ENCODE measurements at places on chromosomes 7 and 10.

DNA sequence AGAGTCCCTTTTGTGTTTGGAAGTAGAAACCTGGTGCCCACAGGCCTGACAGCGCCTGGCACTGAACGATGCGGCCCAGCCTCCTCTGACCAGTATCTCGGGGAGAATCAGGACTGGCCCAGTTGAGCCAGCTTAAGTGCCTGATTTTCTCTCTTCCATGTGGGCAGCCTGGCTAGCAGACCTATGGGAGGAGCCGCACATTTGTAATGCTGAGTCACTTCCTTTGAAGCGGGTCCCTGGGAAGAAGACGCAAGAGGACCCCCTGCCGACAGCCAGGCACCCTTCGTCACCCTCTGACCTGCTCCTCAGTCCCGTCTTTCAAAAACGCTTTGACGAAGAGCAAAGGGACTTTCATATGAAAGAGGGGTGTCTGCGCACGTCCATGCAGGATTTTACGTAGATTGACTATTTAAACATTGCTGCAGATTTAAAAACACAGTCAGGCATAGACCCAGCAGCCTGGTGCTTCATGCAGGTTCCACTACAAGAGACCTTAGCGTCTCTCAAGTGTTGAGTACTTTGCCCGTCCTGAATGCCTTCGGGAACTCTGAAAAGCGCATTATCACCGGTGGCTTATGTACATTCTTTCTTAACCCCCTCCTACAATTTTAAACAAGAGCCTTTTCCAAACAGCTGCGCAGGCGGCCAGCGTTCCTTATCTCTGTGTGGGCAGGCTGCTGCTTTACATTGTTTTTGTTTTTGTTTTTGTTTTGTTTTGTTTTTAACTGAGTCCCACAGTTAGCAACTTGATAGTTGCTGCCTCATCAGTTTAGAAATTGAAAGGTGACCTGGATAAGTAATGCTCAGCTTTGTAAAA is 36.5 kb upstream of the AP5Z1 start:
- no peak for DNase-seq

- no peak for DNase-seq
Observed at GRCh38 chr10:124126983-124127385, 33.6 kb upstream of the CHST15 start.

- DNase-seq: no peak
Observed at GRCh38 chr10:132738454-132739224, 47.3 kb downstream of the NKX6-2 start.

DNA sequence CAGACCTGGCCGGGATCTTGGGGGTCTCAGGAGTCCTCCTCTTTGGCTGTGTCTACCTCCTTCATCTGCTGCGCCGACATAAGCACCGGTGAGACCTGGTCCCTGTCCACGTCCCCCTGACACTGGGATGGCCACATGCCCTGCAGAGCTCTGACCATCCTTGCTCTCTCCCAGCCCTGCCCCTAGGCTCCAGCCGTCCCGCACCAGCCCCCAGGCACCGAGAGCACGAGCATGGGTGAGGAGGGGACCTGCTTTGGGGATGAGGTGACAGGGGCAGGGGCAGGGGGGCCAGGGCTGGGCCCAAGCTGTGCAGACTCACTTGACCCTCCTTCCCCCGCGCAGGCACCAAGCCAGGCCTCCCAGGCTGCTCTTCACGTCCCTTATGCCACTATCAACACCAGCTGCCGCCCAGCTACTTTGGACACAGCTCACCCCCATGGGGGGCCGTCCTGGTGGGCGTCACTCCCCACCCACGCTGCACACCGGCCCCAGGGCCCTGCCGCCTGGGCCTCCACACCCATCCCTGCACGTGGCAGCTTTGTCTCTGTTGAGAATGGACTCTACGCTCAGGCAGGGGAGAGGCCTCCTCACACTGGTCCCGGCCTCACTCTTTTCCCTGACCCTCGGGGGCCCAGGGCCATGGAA is 959 bp downstream of the PVRIG start:
- DNase-seq: no peak

DNA sequence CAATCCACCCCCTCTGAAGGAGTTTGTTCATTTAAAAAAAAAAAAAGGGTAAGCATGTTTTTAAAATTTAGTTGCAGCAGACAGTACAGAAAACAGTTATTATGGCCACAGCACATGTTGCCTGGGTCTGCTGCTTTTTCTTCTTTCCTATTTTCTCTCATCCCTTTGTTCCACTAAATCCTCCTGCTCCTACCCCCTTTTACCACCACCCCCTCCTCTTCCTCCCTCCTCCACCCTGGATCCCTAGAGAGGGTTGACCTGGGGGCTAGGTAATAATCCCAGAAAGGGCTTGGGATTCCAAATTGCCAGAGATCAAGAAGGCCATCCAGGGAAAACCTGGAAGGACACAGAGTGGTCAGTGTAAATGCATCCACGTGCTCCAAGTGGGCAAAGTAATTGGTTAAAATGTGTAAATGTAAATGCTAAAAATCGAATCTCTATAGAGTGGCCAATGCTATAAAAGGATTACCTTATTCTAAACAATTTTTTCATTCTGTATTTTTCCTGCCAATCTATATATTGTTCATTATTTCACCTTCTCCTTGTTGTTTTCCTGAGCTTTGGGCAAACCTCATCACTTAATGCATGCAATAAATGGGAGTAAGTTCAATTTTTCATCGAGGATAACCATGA is 89.0 kb upstream of the PIK3CG start:
- DNase-seq: no peak

- no peak for DNase-seq
Observed at GRCh38 chr7:47087866-47088265, 494.0 kb downstream of the TNS3 start.

DNA sequence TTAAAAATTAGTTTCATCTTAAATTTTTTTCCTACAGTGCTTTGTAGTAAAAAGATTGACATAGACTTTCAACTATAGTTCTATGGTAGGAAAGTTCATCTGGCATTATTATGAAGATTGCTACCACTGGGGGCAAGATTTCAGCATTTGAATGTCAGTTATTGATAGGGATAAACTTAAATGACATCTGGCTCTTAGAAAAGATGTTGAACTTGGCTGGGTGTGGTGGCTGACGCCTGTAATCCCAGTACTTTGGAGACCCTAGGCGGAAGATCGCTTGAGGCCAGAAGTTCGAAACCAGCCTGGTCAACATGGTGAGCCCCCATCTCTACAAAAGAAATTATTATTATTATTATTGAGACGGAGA is 1.4 kb upstream of the TRA2A start:
- no peak for DNase-seq

GRCh38 chr7:53110425-53110824 is 75.0 kb downstream of the POM121L12 start:
- no peak for DNase-seq

DNA sequence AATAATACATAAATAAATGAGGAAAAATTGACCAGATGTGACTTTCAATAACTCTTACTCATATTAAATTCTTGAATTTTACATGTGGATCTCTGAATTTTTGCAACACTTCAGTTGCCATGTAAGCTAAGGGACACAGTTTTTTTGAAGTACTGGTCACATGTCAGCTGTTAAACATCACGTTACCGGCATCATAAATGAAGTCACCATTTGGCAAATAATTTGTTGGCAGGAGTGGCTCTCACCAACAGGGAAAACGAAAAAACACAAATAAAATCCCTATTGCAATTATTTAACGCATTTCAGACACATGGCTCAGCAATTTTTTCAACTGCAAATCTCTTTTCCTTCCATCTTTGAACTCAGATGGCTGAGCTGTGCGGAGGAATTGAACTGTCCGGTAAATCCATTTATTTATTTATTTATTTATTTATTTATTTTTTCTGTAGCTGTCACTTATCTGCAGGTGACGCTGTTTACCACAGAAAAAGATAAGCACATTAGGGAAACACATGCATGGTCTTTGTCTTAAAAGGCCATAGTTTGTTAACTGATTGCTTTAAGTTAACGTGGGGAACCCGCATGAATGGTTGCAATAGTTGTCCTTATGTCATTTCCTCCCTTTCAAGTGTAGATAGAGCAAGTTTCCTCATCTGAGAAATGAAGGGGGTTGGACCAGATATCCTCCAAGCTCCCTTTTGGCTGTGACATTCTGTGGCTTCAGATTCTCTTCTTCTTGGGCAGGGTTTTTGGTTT is 64.7 kb upstream of the JAZF1 start:
- DNase-seq: no peak

DNA sequence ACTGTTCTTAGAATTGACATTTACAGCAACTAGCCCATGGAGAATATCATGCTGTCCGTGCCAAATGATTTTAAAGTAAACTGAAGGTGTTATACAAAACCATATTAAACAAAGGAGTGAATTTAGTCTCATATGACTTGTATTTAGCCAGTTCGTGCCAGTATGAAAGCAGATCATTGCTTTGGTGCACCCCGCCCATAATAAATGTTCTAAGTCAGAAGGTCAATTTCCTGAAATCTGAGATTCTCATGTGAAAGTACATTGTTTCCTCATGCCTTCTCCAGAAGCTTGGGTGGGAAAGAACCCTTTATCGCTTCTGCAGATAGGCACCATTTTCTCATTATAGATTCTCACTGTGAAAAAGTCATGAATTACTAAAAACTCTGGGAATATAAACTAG is 106.4 kb downstream of the CAMK1D start:
- no peak for DNase-seq

- DNase-seq: no peak
Observed at GRCh38 chr7:80481196-80481884, 30.5 kb downstream of the GNAT3 start.

DNA sequence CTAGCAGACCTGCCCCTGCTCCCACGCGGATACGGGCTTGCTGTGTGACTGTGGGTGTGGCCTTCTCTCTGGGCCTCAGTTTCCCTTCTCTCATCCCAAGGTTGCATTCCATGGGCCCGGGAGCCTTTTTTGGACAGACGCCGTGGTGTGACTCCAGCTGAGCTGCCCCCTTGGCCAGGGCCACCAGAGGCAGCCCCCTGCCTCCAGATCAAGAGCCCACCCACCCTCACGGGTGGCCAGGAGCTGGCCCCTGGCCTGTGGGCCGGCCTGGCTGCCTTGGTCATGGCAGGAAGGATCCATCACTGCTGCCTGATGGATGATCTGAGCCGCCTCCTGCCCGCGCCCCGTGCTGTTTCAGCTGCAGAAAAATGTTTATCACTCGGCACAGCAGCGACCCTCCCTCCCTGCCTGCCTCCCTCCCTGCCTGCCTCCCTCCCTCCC is 27.8 kb upstream of the ELFN1 start:
- DNase-seq: no peak

GRCh38 chr10:132393695-132394181 is 3.3 kb upstream of the PWWP2B start:
- DNase-seq: no peak

GRCh38 chr7:39468261-39468660 is 97.9 kb upstream of the YAE1 start:
- no peak for DNase-seq

DNA sequence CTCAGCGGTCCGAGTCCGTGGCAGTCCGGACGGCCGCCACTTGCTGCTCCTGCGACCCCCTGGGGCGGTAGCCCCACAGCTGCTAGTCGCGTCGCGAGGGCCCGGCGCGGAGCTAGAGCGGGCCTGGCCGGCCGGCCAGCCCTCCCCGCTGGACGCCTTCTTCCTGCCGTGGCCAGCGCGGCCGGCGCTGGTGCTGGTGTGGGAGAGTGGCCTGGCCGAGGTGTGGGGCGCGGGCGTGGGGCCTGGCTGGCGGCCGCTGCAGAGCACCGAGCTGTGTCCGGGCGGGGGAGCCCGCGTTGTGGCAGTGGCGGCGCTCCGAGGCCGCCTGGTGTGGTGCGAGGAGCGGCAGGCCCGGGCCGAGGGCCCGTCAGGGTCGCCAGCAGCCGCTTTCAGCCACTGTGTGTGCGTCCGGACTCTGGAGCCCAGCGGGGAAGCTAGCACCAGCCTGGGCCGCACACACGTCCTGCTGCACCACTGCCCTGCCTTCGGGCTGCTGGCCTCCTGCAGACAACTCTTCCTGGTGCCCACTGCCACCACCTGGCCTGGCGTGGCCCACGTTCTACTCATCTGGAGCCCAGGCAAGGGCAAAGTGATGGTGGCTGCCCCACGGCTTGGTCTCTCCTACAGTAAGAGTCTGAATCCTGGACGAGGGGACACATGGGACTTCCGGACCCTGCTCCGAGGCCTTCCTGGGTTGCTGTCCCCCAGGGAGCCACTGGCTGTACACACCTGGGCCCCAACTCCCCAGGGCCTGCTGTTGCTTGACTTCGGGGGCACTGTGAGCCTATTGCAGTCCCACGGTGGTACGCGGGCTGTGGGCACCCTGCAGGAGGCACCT is 631 bp downstream of the HPS6 start:
- DNase-seq: no peak

DNA sequence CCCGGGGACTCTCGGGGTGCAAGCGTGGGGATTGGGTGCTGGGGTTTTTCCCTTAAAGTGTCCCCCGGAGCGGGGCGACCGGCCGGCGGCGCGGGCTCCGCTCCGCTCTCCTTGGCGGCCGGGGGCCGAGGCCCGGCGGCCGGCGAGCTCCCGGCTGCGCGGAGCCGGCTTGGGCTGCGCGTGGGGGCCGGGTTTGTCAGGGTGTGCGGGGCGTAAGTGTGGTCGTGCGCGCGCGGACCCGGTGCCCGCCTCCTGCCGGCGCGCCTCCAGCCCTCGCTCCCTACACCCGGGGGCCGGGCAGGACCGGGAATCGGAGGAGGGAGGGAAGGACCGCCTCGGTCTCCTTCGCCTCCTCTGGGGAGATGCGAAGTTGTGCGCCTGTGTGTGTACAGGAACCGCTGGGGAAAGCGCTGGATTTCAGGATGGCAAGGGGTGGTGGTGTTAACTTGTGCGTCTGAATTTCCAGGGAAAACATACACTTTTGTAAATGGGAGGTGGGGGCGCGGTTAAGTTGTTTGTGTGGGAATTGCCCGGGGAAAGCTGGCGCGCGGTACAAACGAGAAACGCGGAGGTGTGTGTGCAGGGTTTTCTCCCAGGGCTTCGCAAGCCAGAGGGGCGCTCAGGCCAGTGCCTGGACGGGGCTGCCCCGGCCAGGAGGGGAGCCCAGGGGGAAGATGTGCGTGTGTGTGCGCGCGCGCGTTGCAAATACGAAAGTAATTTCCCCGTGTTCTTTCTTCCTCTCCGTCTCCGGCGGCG is 737 bp downstream of the ZMIZ1 start:
- peak; percentile 50 for DNase-seq

DNA sequence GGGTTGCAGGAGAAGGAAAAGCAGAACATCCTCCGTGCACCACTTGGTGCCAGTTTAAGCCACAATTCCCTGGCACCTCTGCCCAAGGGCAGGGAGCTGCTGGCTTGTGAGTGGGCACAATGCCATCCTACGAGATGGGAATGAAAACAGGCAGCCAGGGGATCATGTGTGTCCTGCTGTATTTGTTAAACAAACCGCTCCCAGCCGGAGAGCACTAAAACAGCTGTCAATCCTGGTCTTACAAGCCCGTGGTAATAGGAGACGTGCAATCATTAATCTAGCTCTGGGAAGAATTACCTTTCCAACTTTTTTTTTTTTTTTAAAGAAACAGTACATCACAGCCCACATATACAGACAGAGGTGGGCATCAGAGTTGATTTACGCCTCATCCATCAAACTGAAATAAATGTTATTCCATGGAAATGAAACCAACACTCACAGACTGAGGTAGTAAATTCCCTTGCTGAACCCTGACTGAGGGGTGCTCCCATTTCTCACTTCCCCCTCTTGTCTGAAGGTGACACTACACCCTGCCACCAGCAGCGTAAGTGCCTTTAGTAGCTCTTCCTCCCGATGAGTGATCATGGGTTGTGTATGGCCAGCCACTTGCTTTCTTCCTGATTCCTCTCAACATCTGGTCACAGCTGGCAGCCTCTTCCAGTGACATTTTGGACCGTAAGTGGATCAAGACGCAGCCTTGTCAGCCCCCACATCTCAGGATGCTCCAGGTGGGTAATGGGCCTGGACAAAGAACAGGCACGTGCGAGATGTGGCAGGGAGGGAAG is 143.8 kb downstream of the TEX36 start:
- DNase-seq: peak; percentile 21

All from gastrocnemius medialis (tissue), 4 donors.